ENCODE measurements at places on chromosomes 3 and 15. TPM values are rescaled to one million over a fixed set of nuclear protein-coding genes. Genes with fewer than 3 reads are reported as not detected.

The TMEM108 gene
- 2.1 TPM for polyA plus RNA-seq

The CHRNA3 gene
- not detected for polyA plus RNA-seq

The DZIP1L gene
- polyA plus RNA-seq, result 21.7 TPM

The GOLGA6A gene
- not detected for polyA plus RNA-seq

The TM4SF1 gene
- 183 TPM for polyA plus RNA-seq

The CMTM8 gene
- 11.0 TPM for polyA plus RNA-seq

- no peak for DNase-seq
Measured at GRCh38 chr3:4833471-4833870, 145.8 kb upstream of the BHLHE40 start.

DNA sequence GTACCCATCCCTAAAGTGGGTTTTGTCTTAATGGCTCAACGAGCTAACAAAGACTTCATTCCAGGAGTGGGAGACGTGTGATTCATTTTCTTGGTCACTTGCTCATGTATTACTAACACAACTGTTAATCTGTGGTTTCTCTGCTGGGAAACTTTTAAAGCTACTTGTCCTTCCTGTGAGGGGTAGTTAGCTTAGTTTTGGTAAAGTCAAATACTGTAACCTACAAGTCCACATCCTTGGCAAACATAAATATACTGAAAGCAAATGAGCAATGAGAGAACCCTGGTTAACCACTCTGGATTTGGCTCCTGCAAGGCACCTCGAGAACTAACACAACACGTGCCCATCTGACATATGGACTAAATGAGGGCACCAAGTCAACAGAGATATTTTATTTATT is 19.9 kb downstream of the NOX5 start:
- no peak for DNase-seq

DNA sequence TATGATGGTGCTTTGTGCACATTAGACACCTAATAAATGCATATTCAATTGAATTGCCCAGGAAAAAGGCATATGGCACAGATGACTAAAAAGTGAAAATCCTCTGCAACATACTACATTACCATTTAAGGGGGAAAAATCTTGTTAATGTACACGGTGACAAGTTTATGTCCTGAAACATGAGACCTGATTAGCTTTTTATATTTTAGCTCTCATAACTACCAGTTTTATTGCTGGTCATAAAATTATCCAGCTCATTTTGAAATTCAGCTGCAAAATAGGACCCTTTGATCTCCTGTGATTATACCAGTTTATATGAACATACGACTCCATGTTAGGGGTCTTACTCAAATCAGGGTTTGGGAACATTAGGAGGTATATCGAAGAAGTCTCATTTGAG is 684.6 kb upstream of the CCDC54 start:
- DNase-seq, result no peak

GRCh38 chr3:115836944-115837343 is 213.6 kb downstream of the GAP43 start:
- DNase-seq, result no peak

- no peak for DNase-seq
Measured at GRCh38 chr3:183100376-183100775, 1.1 kb upstream of the MCCC1 start.

- no peak for DNase-seq
Measured at GRCh38 chr3:134685929-134686802, 35.3 kb upstream of the KY start.

- DNase-seq, result no peak
Measured at GRCh38 chr15:75666823-75667501, 19.2 kb downstream of the SNX33 start.

GRCh38 chr3:43104660-43105595 is 951 bp downstream of the POMGNT2 start:
- peak; percentile 39 for DNase-seq

DNA sequence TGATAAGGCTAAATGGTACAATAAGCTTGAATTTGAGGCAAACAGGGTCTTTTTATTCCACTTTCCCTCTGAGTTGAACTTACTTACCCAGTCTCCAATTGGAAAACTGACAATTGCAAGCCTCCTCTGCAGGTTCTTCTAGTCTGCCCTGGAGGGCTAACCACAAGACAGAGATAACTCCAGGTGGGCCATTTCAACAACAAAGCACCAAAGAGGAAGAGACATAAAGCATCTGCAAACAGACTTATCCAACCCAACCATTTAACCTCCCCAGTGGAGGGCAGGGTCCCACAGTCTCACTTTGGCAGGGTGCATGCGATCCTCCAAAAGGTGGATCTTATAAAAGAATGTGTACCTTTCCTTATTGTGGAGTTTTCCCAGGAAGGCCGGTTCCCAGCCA is 525.8 kb downstream of the DIPK2A start:
- DNase-seq, result no peak

DNA sequence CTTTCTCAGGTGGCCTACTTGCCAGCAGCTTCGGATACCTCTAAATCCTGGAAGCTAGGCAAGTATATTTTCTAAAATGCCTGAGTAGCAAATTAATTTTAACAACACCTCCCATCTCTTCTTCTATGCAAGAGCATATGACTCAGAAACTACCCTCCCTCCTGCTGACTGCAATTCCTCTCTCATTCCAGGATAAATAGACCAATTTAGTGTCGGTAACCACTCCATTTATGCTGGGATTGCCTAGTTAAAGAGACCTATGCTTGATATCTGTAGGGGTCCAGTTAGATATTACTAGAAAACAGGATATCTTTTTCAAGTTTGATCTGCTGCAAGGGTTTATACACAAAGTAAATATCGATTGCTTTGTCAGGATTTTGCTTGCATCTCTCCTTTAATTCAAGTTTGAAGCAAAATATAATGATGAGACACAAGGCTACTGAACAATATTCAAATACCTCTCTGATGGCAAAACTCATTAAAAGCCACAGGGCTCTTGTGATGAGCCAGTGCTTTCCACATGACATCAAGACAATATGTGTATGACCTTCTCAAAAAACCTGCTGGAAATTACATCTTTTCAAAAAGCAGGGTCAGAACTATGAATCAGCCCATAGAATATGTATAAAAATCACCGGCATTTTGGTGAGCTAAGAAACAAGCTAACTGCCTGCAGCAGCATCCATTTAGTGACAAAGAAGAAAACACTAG is 491.6 kb upstream of the NECTIN3 start:
- DNase-seq, result no peak

DNA sequence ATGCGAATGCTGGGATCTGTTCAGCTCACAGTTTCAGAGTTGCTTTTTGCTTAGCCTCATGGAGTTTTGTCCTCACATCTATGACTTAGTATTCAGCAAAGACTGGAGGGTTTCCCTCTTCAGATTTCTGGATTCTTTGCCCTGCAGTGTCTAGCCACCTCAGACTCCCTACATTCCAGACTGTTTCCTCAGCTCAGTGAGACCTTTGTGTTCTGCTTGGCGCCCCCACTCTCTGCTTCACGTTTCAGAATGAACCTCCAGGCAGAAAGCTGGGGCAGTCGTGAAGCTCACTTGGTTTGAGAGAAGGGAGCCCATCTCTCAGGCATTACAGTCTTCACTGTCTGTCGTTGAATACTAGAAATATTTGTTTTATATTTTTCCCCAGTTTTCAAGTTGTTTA is 118.1 kb downstream of the CACNA1D start:
- no peak for DNase-seq

DNA sequence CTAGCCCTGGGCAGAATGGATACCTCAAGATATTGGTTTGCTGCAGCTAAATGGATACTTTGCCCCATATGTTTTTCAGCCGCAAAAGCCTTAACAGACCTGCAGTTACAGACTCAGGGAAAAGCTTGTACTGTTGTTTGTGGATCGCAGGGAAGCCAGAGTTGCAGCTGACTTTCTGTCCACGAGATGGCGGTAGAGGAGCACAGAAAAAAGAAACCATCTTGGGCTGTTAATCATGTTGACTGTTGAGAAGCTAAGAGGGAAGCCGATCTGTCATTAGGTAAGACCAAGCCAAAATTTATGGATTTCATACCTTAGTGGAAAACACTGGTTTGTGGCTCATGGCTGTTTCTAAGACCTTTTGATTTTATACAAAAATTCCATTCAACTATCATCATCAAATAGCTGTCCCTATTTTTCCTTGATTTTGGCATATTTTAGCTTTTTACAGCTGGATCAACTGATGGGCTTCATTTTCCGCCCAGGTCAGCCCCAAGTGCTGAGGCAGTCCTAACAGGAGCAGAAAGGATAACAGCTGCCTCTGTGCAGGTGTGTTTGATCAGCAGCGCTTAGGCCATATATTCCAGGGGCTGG is 205.7 kb upstream of the ZPLD1 start:
- peak; percentile 56 for DNase-seq

All from pancreas (tissue), 10 donors.